ENCODE measurements at places on chromosomes 1 and 21.

- DNase-seq, result no peak
Measured at GRCh38 chr1:87141556-87141955, 187.1 kb upstream of the LMO4 start.

- no peak for DNase-seq
Measured at GRCh38 chr1:153087652-153088051, 6.7 kb downstream of the SPRR2E start.

DNA sequence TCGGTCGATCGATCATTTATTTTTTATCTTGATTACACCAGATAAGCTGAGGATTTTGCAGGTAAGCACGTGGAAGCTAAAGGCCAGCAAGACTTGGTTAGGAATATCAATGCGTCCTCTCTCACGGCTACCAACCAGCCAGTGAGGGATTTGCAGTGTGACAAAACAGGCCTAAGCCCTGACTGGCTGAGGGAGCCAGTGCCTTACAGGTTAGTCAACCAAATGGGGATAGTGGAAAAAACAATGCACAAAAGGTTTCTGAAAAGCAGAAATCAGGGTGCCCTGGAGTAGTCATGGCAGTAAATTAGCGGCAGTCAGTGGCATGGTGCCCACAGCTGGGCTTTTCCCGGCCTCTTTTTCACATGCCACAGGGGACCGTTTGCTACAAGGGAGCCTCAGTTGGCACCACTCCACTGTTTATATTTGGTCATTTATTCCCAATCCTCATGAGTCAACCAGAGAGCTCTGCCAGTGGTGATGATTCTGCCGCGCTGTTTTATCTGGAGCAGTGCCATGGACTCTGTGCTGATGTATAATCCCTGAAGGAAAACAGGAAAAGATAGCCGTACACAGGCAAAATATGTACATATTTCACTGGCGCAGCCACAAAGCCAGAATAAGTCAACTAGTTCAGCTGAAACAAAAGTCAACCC lies 167.6 kb downstream of the RHOU start:
- peak; percentile 92 for DNase-seq

DNA sequence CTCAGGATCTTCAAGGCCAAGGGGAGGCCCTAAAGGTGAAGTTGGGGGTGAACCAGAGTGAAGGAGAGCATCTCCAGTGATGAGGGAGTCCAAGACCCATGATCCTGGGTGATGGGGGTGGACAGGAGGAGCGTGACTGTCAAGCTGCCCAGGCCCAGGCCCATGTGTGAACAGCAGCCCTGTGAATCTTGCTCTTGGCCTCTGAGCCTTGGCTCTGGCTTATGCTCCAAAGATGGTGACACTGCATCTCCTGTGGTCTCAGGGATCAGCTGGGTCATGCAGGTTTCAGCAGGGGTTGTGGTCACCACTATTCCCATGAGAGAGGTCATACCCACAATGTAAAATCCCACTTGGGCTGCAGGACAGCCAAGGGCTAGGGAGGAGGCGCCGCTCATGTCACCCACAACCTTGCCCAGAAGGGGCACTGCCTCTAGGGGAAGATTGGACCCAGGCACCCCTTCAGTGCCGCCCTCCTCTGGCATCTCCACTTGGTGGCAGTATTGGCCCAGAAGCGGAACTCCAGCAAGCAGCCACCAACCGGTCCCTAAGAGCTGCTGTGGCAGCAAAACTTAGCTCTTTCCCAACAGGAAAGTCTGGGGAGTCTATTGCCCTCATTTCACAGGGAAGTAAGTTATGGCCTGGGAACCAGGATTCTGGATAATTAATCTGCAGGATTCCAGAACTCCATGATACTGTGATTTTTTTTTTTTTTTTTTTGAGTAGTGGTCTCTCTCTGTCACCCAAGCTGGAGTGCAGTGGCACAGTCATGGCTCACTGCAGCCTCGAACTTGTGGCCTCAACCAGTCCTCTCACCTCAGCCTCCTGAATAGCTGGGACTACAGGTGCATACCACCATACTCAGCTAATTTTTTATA lies 7.5 kb upstream of the WNT3A start:
- DNase-seq, result peak; percentile 72

Measured in urothelium cell line (cell line).